Caki2 (cell line): ENCODE measurements at places on chromosomes 5 and 9. TPM values are rescaled to one million over a fixed set of nuclear protein-coding genes. Genes with fewer than 3 reads are reported as not detected.

GRCh38 chr9:23541976-23542375 lies 284.1 kb downstream of the ELAVL2 start:
- DNase-seq = no peak

The CARD9 gene
- total RNA-seq = 2.7 and 2.9 TPM in 2 replicates

- DNase-seq = no peak
Measured at GRCh38 chr5:56402266-56403220, 169.4 kb upstream of the ANKRD55 start.

The SPATA31D4 gene
- total RNA-seq = not detected in 2 replicates

GRCh38 chr9:38162332-38163211 lies 93.5 kb upstream of the SHB start:
- DNase-seq = no peak

The ADAMTS19 gene
- total RNA-seq = not detected in 2 replicates

The ECM2 gene
- total RNA-seq = not detected in 2 replicates

The CDH9 gene
- not detected in 2 replicates for total RNA-seq

The SOHLH1 gene
- not detected in 2 replicates for total RNA-seq

DNA sequence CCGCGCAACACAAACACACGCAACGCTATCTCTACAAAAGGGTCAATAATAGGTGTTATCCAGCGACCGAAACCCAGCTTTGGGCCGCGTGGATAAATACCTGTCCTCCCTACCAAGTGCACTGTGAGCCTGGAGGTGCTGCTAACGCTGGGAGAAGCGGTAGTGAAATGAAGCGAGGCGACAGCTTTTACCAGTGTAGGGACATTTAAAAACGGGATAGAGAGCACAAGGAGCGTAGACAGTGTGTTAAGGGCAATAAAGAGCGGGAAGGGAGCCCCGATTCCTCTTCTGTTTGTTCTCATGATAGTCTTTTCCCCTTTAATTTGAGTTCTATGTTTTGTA lies 421 bp upstream of the DEPDC1B start:
- no peak for DNase-seq

The FLT4 gene
- total RNA-seq = 2.3 TPM in 1 of 2 replicates, not detected in the other

The C1QTNF3 gene
- 0.74 TPM in 1 of 2 replicates, not detected in the other for total RNA-seq

The SMIM33 gene
- total RNA-seq = not detected in 2 replicates

The CTNND2 gene
- total RNA-seq = not detected in 2 replicates

The NR6A1 gene
- total RNA-seq = 0.64 and 1.3 TPM in 2 replicates

The S1PR3 gene
- 8.8 and 15.2 TPM in 2 replicates for total RNA-seq
